ENCODE measurements at places on chromosomes 7 and 10. TPM values are rescaled to one million over a fixed set of nuclear protein-coding genes. Genes with fewer than 3 reads are reported as not detected.

DNA sequence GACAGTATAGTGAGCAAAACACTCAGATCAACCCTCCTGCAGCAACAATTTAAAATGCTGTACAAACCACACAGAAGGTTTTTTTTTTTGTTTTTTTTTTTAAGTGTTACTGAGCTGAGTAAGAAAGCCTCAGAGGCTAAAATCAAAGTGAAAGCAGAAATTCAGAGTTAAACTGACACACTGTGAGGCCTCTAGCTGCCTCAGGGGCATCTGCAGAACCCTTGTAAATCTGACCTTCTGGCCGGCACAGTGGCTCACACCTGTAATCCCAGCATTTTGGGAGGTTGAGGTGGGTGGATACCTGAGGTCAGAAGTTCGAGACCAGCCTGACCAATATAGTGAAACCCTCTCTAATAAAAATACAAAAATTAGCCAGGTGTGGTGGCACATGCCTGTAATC lies 7.4 kb upstream of the GNA12 start:
- H3K4me3 ChIP-seq = no peak overlapping the region
- DNase-seq = no peak
- no peak overlapping the region for H3K27ac ChIP-seq
- no peaks in the 10 kb centered on the region for H3K27me3 ChIP-seq

DNA sequence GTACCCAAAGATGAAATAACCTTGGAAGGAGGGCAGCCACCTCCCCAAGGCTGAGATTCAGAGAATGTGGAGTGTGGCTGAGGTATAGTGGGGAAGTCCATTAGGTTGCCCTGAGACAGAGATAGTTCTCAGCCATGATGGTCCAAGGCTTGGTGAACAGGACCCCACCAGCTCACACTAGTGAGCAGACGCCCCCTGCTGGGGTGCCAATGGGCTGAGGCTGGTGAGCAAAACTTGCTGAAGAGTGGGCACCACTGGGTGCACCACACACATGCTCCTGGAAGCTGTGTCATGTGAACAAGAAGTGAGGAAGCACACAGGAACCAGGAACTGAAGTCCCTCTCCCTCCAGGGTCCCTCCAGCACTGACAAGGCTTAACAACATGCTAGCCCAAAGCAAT lies 8.9 kb downstream of the FBXL13 start:
- H3K4me3 ChIP-seq = no peak overlapping the region
- DNase-seq = no peak
- no peaks in the 10 kb centered on the region for H3K36me3 ChIP-seq
- no peaks in the 10 kb centered on the region for H3K27me3 ChIP-seq

GRCh38 chr7:17411922-17412321 lies 113.5 kb downstream of the AHR start:
- H3K27ac ChIP-seq = no peak overlapping the region
- peaks cover 19% of the 10 kb centered on the region for H3K4me1 ChIP-seq
- no peak for DNase-seq
- H3K27me3 ChIP-seq = no peaks in the 10 kb centered on the region

DNA sequence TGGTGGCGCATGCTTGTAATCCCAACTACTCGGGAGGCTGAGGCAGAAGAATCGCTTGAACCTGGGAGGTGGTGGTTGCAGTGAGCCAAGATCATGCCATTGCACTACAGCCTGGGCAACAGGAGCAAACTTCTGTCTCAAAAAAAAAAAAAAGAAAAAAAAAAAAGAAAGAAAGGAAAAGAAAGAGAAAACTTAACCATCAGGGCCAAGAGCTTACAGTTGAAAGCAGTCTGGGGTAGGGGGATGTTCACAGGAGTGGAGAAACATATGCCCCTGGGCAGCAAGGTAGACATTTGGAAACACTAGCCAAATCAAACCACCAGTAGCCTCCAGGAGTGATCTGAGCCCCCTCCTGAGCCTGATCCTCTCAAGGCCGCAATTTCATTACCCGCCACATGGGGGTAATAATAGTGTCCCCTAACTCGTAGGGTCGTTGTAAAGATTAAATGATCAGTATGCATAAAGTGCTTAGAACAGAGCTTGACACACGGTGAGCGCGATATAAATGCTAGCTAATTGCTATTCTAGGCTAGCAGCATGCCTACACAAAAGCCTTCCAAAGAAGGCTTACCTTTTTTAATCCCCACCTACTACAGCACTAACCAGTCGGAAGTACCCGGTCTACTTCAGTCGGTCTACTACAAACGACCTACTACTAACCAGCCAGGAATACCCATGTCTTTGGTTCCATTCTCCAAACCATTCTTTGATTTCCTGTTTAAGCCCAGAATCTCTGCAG lies 274.3 kb upstream of the NEBL start:
- H3K4me1 ChIP-seq = peaks cover 4% of the 10 kb centered on the region
- H3K27ac ChIP-seq = no peak overlapping the region
- H3K4me3 ChIP-seq = no peak overlapping the region
- no peaks in the 10 kb centered on the region for H3K36me3 ChIP-seq
- no peaks in the 10 kb centered on the region for H3K27me3 ChIP-seq

CYP26A1 gene
- total RNA-seq = not detected

DNA sequence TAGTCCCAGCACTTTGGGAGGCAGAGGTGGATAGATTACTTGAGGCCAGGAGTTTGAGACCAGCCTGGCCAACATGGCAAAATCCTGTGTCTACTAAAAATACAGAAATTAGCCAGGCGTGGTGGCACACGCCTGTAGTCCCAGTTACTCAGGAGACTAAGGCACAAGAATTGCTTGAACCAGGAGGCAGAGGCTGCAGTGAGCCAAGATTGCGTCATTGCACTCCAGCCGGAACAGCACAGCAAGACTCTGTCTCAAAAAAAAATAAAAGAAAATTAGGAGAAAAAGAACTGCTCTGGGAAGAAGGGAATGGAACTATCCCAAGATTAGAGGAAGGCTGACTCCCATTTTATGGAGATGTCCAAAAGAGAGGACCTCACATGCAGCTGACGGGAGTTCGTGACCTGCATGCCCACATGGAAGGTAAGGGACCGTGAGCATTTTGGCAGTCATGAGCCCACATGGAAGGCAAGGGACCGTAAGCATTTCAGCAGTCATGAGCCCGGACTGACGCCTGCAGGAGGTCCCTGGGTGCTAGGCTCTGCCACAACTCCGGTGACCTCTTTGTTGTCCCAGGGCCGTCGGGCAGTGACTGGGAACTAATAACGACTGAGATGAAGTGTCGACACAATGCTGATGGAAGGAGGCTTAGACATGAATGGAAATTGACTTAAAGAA lies 18.6 kb upstream of the GTPBP4 start:
- H3K4me1 ChIP-seq = peaks cover 9% of the 10 kb centered on the region
- no peak for DNase-seq
- H3K4me3 ChIP-seq = no peak overlapping the region
- no peaks in the 10 kb centered on the region for H3K36me3 ChIP-seq
- H3K27ac ChIP-seq = peak overlapping the region; percentile 41

DNA sequence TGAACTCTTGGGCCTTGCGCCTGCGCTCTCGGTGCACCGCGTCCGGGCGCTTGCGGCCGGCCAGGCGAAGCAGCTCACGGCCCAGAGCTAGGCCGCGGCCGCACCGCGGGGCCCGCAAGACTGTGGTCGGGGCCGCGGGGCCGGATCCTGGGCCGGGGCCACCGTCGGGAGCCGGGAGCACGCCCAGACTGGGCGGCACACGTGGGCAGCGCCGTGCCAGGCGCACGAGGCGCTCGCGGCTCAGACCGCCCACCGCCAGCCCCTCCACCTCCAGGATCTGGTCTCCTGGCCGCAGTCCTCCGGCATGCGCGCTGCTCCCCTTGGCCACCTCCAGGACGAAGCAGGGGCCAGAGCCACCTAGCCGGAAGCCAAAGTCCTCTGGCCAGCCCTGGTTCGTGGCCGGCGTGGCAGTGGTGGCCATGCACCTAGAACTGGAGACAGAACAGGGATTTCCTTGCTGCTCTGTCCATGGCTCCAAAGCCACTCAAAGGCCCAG lies at the start of gene GRID2IP:
GRID2IP (minus strand) TSS at position 446 of the 496 bp plus-strand sequence; CDS start at position 421, 25 bp downstream.
- no peaks in the 10 kb centered on the region for H3K36me3 ChIP-seq
- DNase-seq = no peak
- H3K4me1 ChIP-seq = no peaks in the 10 kb centered on the region
- H3K27ac ChIP-seq = no peak within 1 kb of the TSS

DNA sequence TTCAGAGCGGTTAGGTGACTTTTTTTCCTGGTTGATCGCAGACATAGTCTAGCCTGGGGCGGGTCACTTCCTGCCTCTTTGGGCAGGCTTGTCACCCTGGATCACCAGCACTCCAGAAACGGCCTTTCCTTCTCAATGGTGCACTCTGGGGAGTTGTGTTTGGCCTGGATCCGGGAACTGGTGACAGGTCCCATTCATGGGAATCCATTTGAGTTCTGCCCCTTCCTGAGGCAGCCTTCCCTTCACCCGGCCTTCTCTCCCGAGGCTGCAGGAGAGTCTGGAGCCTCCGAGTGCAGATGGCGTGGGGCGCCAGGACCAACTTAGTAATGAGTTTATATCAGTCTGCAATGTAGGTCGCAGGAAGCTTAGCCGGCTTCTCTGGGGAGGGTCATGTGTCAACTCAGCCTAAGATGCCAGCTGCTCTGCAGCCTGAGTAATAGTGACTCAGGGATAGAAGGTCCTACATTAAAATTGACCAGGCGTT lies 54.2 kb downstream of the TACR2 start:
- peak overlapping the region; percentile 80 for H3K27ac ChIP-seq
- no peaks in the 10 kb centered on the region for H3K36me3 ChIP-seq
- no peak overlapping the region for H3K4me3 ChIP-seq
- peaks cover 70% of the 10 kb centered on the region for H3K4me1 ChIP-seq
- H3K27me3 ChIP-seq = no peaks in the 10 kb centered on the region
- no peak for DNase-seq

DNA sequence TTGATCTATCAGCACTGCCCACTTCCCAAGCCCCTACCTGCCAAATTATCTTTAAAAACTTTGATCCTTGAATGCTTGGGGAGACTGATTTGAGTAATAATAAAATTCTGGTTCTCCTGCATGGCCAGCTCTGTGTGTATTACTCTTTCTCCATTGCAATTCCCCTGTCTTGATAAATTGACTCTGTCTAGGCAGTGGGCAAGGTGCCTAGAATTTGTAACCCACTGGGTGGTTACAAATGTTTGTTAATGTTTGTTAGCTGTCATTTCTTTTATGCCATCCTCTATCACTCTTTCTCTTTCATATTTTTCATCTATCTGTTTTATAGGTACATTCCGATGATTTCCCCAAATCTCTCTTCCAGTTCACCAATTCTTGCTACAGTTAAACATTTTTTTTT lies 694.1 kb downstream of the TYW1 start:
- peaks cover 6% of the 10 kb centered on the region for H3K4me1 ChIP-seq
- H3K36me3 ChIP-seq = no peaks in the 10 kb centered on the region
- H3K27me3 ChIP-seq = no peaks in the 10 kb centered on the region
- no peak overlapping the region for H3K4me3 ChIP-seq

GRCh38 chr10:86664341-86665217 lies 3.7 kb upstream of the LDB3 start:
- no peak overlapping the region for H3K27ac ChIP-seq
- H3K27me3 ChIP-seq = no peaks in the 10 kb centered on the region
- H3K36me3 ChIP-seq = no peaks in the 10 kb centered on the region

- H3K4me1 ChIP-seq = no peaks in the 10 kb centered on the region
- no peak for DNase-seq
- no peak overlapping the region for H3K27ac ChIP-seq
- no peaks in the 10 kb centered on the region for H3K27me3 ChIP-seq
Observed at GRCh38 chr10:125849448-125849847, 26.1 kb downstream of the BCCIP start.

- no peaks in the 10 kb centered on the region for H3K36me3 ChIP-seq
- H3K27me3 ChIP-seq = no peaks in the 10 kb centered on the region
- no peaks in the 10 kb centered on the region for H3K4me1 ChIP-seq
- DNase-seq = no peak
- no peak overlapping the region for H3K4me3 ChIP-seq
Observed at GRCh38 chr10:43882711-43883110, 234.0 kb upstream of the ZNF32 start.

ACSM6 gene
- not detected for total RNA-seq

GRCh38 chr10:50941629-50942028 lies 56.2 kb upstream of the A1CF start:
- H3K4me3 ChIP-seq = no peak overlapping the region
- H3K36me3 ChIP-seq = no peaks in the 10 kb centered on the region
- H3K27ac ChIP-seq = no peak overlapping the region
- H3K4me1 ChIP-seq = no peaks in the 10 kb centered on the region
- H3K27me3 ChIP-seq = no peaks in the 10 kb centered on the region

DNA sequence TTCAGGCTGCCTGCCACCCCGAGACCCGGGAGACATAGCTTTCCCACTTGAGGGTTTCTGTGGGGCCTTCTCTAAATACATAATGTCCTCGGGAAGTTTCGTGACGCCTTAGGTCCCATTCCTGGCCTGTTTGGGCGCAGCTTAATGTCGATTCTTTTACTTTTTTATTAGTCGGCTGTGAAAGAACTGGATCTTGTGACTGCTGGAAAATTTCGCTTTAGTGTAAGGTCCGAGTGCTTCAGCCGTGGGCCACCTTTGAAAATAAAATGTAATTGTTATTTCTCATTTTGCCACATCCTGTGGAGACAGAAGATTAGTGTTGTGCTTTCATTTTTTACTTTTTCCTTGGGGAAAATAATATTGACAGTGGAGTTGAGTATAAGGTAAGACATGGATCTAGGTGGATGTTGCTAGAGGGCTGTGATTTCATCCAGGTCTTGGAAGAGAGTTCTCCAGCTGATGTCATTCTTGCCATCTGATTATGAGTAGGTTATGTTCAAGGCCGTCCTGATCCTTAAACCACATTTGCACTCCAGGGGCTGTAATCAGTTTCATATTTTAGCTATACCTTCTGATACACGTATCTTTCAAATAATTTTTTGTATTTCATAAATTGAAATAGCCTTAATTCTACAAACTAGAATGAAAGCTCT lies 830 bp downstream of the RAB18 start:
- no peaks in the 10 kb centered on the region for H3K27me3 ChIP-seq
- H3K36me3 ChIP-seq = peaks cover 4% of the 10 kb centered on the region
- H3K4me1 ChIP-seq = peaks cover 51% of the 10 kb centered on the region
- peak overlapping the region; percentile 92 for H3K27ac ChIP-seq
- H3K4me3 ChIP-seq = peak overlapping the region; percentile 62

DNA sequence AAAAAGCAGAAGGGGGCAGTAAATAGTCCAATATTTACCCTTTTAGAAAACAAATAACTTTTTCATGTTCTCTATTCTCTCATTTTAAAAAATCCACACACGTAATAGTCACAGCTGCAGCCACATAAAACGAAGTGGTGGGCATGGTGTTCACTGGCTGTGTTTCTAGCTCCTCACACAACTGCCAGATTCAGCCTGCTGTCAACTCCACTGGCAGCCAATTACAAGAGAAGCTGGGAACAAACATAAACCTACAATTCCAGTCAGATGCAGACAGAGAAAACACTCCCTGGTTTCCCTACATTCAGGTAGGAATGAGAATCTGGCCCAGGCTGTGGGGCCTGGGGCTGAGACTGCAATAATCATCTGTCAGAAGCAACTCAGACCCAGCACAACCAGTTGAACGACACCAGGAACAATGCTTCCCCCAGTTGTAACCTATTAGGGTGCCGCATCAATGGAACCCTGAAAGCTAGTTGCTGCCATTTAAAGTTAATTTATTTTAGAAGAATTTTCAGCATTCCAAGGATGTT lies 29.1 kb downstream of the ERCC6 start:
- H3K27me3 ChIP-seq = no peaks in the 10 kb centered on the region
- no peaks in the 10 kb centered on the region for H3K4me1 ChIP-seq
- no peak overlapping the region for H3K4me3 ChIP-seq
- no peak for DNase-seq
